ENCODE measurements at places on chromosomes 1 and 21.

- peaks cover 13% of the 10 kb centered on the region for H3K4me1 ChIP-seq
- no peaks in the 10 kb centered on the region for H3K36me3 ChIP-seq
- H3K4me3 ChIP-seq: no peak overlapping the region
- peak; percentile 4 for DNase-seq
- peaks cover 10% of the 10 kb centered on the region for H3K27me3 ChIP-seq
Observed at GRCh38 chr21:44443891-44444285, 11.4 kb upstream of the LRRC3 start.

DNA sequence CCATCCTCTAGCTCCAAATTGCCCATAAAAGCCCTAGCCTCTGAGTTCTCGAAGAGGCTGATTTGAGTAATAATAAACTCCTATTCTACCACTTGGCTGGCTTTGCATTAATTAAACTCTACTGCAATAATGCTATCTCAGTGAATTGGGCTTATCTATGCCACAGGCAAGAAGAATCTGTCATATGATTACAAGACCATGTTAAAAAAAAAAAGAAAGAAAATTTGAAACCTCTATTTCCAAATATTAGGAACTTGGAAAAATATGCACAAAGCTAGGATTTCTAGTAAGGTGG is 27.6 kb upstream of the SGIP1 start:
- H3K4me3 ChIP-seq: no peak overlapping the region
- peaks cover 6% of the 10 kb centered on the region for H3K4me1 ChIP-seq
- H3K27ac ChIP-seq: no peak overlapping the region
- H3K36me3 ChIP-seq: no peaks in the 10 kb centered on the region
- DNase-seq: no peak

GRCh38 chr1:3614755-3615742 is 3.7 kb upstream of the MEGF6 start:
- H3K4me1 ChIP-seq: peaks cover 58% of the 10 kb centered on the region
- no peak overlapping the region for H3K4me3 ChIP-seq
- DNase-seq: peak; percentile 65
- H3K27me3 ChIP-seq: peaks cover 24% of the 10 kb centered on the region
- H3K27ac ChIP-seq: no peak overlapping the region

GRCh38 chr21:38819051-38819718 is 13.5 kb downstream of the ETS2 start:
- no peak overlapping the region for H3K27ac ChIP-seq
- peaks cover 3% of the 10 kb centered on the region for H3K27me3 ChIP-seq
- H3K4me1 ChIP-seq: peaks cover 1% of the 10 kb centered on the region
- H3K36me3 ChIP-seq: peaks cover 95% of the 10 kb centered on the region
- no peak overlapping the region for H3K4me3 ChIP-seq

GRCh38 chr1:168312718-168313604 is 32.3 kb downstream of the TBX19 start:
- no peak overlapping the region for H3K4me3 ChIP-seq
- peaks cover 3% of the 10 kb centered on the region for H3K27me3 ChIP-seq
- no peak for DNase-seq
- H3K36me3 ChIP-seq: no peaks in the 10 kb centered on the region
- no peak overlapping the region for H3K27ac ChIP-seq
- no peaks in the 10 kb centered on the region for H3K4me1 ChIP-seq

- H3K27ac ChIP-seq: no peak overlapping the region
- H3K4me1 ChIP-seq: no peaks in the 10 kb centered on the region
- H3K36me3 ChIP-seq: no peaks in the 10 kb centered on the region
- peaks cover 11% of the 10 kb centered on the region for H3K27me3 ChIP-seq
- H3K4me3 ChIP-seq: no peak overlapping the region
Observed at GRCh38 chr1:42479621-42480020, 16.5 kb downstream of the CCDC30 start.

DNA sequence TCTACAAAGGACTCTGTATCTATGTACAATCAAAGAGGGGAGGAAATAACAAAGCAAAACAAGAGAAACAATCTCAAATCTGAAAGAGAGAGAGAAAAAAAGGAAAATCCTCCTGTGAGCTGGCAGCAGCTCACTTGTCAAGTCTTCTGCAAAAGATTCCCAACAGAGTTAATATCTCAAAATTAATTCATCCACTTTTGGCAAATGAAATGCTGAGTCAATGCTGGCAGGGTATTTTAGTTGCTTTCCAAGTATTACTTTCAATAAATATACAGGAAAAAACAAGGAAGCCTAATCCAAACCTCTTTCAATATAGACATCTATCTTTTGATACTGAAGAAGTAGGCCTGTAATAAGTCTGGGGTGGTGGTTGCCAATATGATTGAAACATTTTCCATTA is 613.9 kb upstream of the NEGR1 start:
- H3K27ac ChIP-seq: no peak overlapping the region
- H3K27me3 ChIP-seq: no peaks in the 10 kb centered on the region
- H3K36me3 ChIP-seq: no peaks in the 10 kb centered on the region
- no peak overlapping the region for H3K4me3 ChIP-seq
- DNase-seq: no peak

DNA sequence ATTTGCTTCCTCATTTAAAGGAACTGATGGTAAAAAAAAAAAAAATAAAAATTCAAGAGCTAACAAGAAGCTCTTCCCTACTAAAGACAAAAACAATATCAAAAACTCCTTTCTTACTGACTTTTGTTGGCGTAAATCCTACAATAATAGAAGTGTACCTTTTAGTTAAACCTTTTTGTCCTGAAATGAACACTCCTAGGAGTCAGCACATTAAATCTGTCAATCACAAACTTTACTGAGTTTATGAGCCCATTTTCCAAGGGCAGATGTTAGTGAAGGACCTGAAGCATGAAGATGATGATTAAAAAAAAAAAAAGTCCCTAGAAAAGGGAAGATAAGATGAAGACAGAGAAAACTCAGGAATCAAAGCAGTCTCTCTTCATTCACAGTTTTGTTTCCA is 22.6 kb upstream of the DDX59 start:
- no peak overlapping the region for H3K4me3 ChIP-seq
- H3K4me1 ChIP-seq: peaks cover 8% of the 10 kb centered on the region
- peaks cover 4% of the 10 kb centered on the region for H3K27me3 ChIP-seq
- DNase-seq: no peak

DNA sequence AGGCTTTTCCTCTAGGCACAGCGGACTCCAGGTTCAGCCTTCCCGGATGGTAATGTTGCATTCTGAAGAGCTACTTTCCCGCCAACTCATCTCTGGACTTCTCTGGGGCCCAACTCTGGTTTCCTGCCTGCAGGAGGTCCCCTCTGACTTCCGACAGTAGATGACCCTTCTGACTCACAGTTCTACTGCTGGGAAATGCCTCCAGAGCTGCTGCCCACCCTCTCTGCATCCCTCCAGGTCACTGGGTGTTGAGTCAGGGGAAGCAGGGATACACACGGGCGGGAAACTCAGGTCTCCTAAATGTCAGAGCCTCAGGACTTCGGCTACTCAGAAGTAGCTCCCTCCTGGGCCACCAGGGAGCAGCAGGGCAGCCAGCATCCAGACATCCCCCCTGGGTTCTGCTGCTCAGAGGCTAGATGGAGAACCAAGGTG is 2.1 kb upstream of the KIF21B start:
- no peaks in the 10 kb centered on the region for H3K36me3 ChIP-seq
- peak; percentile 31 for DNase-seq
- H3K27ac ChIP-seq: no peak overlapping the region
- peaks cover 16% of the 10 kb centered on the region for H3K27me3 ChIP-seq

GRCh38 chr1:232648316-232648715 is 18.4 kb upstream of the SIPA1L2 start:
- DNase-seq: no peak
- no peak overlapping the region for H3K27ac ChIP-seq
- peaks cover 12% of the 10 kb centered on the region for H3K27me3 ChIP-seq
- peaks cover 9% of the 10 kb centered on the region for H3K4me1 ChIP-seq
- H3K36me3 ChIP-seq: no peaks in the 10 kb centered on the region

DNA sequence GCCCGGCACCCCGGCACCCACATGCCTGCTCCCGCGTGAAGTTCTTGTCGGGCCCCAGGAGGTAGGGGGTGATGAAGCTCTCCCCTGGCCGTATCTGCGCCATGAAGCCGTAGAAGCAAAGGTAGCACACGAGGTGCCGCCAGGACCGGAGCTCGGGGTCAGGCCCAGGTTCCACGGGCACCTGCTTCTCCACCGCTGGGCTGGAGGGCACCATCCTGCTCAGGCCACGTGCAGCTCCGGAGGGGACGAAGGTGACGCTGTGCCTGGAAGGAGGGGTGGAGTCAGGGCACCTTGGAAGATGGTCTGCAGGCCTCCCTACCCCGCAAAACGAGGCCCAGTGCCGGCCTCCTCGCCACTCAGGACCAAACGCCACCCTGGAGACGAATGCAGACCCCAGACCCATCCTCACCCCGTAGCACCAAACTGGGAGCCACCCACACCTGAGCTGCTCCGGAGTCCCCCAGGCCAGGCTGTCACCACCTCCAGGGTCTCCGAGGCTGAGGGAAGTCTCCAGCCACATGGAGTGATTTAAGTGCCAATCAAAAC is 4.4 kb downstream of the SLC19A1 start:
- H3K4me3 ChIP-seq: no peak overlapping the region
- H3K27me3 ChIP-seq: no peaks in the 10 kb centered on the region
- peaks cover 27% of the 10 kb centered on the region for H3K4me1 ChIP-seq
- H3K27ac ChIP-seq: no peak overlapping the region
- peaks cover 4% of the 10 kb centered on the region for H3K36me3 ChIP-seq

DNA sequence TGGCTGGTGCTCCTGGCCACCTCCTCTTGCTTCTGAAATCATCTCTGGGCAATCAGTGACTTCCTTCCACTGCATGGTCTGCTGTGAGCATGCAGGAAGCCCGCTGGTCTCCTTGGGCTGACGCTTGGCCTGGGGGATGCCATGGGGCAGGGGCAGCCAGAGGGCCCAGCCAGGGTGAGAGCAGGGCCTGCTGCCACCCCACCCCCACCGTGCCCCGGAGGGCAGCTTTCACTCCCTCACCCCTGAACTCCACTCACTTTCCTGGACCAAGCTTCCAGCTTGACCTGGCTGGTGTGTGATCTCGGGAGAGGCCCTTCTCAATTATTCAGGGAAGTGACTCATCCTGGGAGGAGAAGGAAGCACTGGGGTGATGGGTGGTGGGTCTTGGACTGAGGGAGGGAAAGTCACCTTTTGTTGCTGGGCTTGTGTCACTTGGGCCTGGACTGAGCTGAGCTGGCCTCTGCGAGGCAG is 270.2 kb upstream of the CSF3R start:
- H3K36me3 ChIP-seq: no peaks in the 10 kb centered on the region
- no peak overlapping the region for H3K27ac ChIP-seq
- H3K4me1 ChIP-seq: peaks cover 5% of the 10 kb centered on the region
- peaks cover 15% of the 10 kb centered on the region for H3K27me3 ChIP-seq
- no peak for DNase-seq

DNA sequence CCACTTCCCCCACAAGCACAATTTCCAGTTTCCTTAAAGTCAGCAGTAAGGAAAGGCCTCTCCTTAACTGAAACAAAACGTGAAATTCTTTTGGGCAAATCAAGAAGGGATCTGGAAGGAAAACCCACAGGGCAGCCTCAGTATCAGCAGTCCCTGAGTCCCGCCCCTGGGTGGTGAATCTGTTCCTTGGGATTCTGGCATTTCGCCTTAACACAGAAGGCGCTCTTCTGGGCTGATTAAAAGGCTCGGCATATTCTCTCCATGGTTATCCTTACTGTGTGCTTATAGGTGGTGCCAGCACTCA is 12.2 kb upstream of the RAB4A start:
- H3K27me3 ChIP-seq: peaks cover 3% of the 10 kb centered on the region
- H3K36me3 ChIP-seq: peaks cover under 1% of the 10 kb centered on the region
- no peak overlapping the region for H3K27ac ChIP-seq

DNA sequence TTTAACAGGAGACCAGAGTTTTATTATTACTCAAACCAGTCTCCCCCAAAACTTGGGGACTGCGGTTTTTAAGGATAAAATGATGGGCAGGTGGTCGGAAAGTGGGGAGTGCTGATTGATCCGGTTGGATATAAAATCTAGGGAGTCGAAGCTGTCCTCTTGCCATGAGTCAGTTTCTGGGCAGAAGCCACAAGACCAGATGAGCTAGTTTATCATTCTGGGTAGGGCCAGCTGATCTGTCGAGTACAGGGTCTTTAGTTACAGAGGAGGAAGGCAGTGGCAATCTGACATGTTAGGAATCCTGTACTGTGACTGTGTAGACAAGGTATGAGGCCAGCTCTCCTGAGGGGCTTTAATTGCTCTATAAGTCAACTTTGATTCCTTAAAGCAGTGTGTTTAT is 22.9 kb upstream of the FOXE3 start:
- H3K27ac ChIP-seq: no peak overlapping the region
- H3K27me3 ChIP-seq: peaks cover 97% of the 10 kb centered on the region
- no peak for DNase-seq

DNA sequence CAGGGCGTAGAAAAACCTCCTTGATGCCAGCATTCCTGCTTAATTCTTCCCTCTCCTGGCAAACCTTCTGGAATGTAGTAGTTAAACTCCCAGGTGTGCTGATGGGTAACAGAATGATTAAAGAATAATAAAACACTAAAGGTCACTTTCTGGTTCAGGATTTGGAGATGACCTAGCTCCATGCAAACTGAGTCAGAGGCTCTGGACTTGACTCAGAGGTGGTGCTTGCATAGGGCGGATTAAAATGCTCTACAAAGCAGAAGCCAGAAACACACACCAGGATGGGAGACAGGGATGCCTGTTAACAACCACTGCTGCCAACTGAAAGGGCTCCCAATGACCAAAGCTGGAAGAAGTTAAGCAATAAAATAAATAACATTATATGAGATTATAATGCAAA is 41.5 kb downstream of the KRTAP19-8 start:
- peaks cover 21% of the 10 kb centered on the region for H3K4me1 ChIP-seq
- no peak overlapping the region for H3K27ac ChIP-seq
- DNase-seq: no peak
- peaks cover 5% of the 10 kb centered on the region for H3K27me3 ChIP-seq
- H3K36me3 ChIP-seq: no peaks in the 10 kb centered on the region

DNA sequence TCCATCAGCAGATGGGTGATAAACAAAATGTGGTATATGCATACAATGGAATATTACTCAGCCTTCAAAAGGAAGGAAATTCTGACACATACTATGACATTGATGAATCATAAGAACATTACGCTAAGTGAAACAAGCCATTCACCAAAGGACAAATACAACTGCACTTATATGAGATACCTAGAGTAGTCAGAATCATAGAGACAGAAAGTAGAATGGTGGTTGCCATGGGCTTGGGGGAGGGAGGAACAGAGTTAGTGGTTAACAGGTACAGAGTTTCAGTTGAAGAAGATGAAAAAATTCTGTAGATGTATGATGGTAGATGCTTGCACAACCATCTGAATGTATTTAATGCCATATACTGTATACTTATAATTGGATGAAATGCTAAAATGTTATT is 39.1 kb upstream of the KCNK2 start:
- H3K27ac ChIP-seq: no peak overlapping the region
- no peak overlapping the region for H3K4me3 ChIP-seq
- no peaks in the 10 kb centered on the region for H3K36me3 ChIP-seq
- DNase-seq: no peak

GRCh38 chr1:204660509-204660908 is 25.0 kb downstream of the LRRN2 start:
- peaks cover 18% of the 10 kb centered on the region for H3K4me1 ChIP-seq
- H3K36me3 ChIP-seq: no peaks in the 10 kb centered on the region
- H3K27me3 ChIP-seq: peaks cover 34% of the 10 kb centered on the region
- no peak for DNase-seq
- H3K27ac ChIP-seq: no peak overlapping the region

GRCh38 chr1:119915517-119915916 is 19.2 kb upstream of the ADAM30 start:
- peak overlapping the region; percentile 47 for H3K27ac ChIP-seq
- peaks cover 82% of the 10 kb centered on the region for H3K36me3 ChIP-seq

Data from nephron progenitor cell (in vitro differentiated cells).